T-cell (primary cell): ENCODE measurements at places on chromosomes 6 and 20. TPM values are rescaled to one million over a fixed set of nuclear protein-coding genes. Genes with fewer than 3 reads are reported as not detected.

The HDGFL1 gene
- not detected for total RNA-seq

The SUMO4 gene
- total RNA-seq: 5.7 TPM

GRCh38 chr20:50151034-50151743, 2.3 kb downstream of the PEDS1 start:
- no peak for DNase-seq

DNA sequence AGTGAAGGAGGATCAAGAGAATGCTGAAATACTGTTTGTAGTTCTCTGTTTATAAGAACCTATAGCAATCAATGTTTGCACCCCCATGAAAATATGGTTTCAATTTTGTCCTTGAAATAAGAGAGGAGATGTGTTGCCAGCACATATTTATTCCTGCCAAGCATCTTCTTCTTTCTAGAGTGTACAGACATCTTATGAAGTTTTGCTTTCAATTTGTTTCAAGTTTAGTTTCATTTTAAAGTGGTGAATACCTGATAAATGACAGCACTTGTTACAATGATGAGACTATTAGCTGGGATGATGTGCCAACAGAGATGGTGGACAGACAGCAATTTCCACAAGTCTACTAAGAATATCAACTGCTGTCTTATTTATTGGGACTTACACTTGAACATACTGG, 39.2 kb upstream of the CENPW start:
- DNase-seq: no peak

DNA sequence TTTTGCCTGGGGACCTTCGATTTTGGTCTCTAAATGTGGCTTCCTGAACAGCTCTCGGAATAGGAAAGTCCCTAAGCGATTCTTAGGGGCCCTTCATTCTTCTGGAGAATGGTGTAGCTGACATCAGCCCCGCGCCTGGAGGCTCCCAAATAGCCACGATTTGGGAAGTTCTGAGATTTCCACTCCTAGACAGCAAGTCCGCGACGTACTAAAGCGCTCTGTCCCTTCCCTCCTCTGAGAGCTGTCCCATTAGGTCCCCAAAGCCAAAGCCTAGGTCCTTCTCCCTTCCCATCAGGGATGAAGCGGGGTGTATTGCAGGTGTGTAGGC, 756 bp downstream of the MOXD1 start:
- no peak for DNase-seq

DNA sequence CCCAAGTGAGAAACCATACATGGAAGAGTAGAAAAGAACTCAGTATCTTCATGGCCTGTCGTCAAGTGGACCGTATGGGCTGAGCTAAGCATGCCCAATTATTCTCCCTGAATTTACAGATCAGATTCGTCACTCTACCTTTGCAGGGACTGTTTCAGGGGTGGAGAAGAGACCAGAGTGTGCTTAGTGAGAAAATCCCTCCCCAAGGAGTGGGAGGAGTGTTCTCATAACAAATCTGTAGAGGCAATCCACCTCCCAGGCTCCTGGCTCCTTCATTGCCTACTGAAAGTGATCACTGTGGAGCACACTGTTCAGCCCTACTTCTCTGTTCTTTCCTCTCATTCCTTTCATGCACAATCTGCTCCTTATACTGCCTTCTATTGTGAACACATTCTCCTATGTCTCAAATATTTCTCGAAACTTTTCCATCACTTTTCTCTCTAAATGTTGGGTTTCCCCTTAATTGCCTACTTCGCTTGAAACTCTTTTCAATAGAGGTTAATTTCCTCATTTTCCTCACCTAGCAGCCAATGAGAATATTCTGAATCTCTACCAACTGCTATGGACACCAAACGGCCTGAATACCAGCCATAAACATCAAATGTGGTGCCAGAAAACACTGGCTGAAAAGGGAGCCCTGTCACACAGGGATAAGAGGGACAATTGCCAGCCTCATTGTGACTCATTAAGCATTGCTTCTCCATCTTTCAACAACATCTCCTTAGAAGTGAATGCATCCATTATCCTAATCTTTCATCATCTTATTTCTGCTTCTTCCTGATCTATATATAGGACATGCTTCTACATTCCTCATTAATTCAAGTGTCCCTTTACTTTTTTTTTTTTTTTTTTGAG, 398.3 kb downstream of the UTRN start:
- DNase-seq: no peak

DNA sequence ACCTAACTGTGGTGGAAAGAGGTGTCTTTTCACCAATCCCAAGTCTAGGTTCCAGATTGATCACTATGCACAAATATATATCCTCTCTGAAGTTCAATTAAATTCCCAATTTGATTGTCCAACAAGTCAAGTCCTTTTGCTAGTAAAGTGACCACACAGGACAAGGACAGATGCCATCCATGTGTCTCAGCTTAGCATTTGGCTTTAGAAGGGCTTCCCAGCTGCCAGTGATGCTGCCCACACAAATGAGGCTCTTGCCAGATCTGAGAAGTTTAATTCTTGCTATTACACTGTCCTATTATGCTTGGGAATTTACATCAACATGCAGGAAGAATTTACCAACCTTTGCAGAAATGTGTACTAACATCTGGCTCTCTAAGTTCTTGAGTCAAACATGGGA, 108.5 kb downstream of the COL9A1 start:
- no peak for DNase-seq

GRCh38 chr6:53043581-53043980, 21.6 kb upstream of the FBXO9 start:
- DNase-seq: no peak

GRCh38 chr6:156633291-156633690, 143.9 kb upstream of the ARID1B start:
- DNase-seq: no peak

DNA sequence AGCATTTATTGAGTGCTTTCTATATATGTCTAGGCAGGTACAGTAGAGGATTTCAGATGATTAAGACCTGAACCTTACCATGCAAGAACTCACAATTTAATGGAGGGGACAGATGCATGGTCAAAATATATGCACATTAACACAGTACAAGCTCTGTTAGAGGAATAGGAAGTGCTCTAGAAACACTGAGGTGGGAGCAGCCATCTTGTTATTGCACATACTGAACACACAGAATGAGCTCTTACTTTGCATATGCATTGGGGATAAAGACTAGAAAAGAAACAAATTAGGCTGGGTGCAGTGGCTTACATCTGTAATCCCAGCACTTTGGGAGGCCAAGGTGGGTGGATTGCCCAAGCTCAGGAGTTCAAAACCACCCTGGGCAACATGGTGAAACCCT, 438.3 kb downstream of the UTRN start:
- DNase-seq: no peak

DNA sequence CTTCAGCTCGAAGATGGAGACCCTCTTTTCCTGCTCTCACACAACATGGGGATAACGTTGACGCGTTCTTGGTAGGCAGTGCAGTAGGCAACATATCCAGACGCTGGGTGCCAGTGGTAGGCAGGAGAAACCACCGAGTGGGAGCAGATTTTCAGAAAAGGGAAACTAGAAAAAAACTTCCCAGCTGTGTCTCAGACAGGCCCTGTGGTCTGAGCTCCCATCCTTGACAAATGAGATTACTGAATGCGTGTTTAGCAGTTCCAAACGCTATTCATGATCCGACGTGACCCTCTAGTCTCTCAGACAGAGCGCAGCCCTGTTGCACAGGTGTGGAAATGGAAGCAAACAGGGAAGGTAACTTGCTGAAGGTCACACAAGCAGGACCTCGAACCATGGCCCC, 83.9 kb upstream of the DUSP22 start:
- DNase-seq: no peak
